ENCODE measurements at places on chromosomes 2 and 18.
A peak's percentile ranks its signal among the peaks of the same experiment; 100 is the strongest.

DNA sequence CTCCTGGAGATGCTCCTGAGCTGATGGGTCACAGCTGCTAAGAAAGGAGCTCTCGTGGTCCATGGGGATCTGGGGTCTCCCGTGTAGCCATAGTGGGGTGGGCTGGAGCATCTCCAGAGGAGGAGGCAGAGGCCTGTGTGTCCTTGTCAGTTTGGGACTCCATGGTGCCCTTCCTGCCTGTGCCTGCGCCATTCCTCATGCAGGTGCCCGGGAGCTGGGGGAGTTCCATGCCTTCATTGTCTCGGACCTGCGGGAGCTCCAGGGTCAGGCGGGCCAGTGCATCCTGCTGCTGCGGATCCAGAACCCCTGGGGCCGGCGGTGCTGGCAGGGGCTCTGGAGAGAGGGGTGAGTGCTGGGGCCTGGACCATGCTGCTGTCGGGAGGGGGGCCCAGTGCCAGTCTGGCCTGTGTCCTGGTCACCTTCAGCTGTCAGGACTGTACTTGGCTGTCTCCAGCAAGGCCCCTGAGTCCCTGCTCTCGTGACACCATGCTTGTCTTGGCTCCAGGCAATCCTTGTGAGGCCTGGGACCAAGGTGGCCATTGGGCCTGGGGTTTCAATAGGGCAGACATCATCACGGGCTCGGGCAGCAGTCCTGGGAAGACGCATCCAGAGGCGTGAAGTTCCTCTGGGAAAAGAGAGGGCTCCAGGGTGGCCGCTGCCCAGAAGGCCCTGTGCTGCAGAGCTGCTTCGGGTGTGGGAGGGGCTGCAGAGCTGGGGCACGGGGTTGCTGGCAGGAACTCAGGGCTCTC is 7.3 kb downstream of the CAPN10 start:
- no peak for DNase-seq

DNA sequence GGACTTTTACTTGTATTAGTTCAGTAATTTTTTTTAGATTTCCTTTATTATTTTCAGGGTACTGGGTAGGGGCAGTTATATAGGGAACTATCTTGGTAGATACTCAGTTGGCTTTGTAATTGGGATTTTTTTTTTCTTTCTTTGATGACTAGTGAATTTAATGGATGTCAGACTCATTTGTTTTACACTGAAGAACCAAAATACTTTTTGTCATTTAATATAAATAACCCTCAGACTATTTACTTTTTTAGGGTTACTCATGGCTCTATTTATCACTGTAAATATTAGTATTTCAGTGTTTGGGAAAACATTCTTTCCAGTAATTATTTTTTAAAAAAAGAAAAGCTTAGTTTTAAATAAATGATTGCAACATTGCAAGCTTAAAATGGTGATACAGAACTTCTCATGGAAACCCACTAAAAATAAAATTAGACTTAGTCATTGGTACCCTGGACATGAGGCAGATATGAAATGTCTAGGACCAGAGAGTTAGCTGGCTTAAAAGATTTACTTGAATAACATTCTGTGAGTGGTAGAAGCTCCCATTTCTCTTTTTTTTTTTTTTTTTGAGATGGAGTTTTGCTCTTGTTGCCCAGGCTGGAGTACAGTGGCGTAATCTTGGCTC is 74.4 kb upstream of the CYP20A1 start:
- DNase-seq: no peak

DNA sequence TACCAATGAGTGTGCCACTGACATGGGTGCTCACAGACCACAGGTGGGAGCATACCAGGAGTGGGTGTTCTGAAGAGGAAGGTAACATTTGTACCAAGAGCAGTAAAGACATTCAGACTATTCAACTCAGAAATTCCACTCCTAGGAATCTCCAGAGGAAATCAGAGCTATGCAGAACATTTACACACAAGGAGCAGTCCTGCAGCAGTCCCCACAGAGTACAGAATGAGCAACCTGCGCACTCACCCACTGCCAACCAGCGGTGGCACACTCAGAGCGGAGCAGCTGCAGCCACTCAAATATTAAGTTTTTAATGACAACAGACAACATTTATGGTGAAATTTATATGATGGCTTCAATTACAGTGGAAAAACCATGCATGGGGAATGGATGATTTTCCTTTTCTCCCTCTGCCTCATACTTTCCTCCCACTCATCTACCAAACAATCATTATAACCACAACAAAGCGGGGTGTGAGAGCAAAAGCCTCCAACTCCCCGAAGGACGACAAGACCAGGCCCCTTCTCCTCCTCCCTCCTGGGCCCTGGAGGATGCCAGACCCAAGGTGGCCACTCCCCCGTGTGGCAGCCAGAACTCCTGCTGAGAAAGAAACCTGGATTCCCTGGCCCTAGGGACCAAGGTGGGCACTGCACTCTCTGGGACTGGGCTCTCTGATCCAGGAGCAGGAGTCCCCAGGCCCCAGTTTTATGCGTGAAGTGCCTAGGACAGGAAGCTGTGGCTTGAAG is 5.4 kb downstream of the HS6ST1 start:
- DNase-seq: peak; percentile 76

DNA sequence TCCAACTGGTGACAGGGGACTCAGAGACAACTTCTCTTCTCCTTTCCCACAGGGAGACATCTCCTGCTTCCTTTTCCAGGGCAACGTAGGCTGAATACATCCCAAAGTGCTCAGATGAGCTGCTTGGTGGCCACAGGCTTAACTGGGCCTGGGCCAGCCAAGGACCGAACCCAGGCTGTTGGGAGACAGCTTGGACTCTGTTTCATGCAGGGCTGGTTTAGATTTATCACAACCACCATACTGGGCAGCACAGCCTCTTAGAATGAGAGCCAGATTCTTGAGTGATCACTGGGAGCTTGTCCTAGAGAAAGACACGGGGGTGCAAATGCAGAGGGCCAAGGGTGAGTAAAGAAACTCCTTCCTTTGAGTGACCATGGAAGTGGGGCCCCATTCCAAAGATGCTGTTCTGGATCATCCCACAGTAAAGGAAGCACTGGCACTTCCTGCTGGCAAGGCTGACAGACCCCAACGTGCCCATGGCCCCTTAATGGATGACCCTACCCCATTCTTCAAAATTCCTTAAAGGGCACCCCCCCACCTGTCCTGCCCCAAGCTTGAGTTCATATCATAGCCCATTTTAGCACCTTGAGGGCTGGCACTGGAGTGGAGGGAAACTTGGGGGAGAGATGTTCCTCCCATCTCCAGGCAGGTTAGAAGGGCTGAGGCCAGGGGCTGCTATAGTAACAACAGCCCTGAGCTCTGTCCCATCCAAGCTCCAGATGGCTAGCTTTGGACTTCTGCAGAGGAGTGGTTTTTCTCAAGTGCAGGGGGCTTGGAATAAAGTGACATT is 84.1 kb downstream of the CAPN13 start:
- peak; percentile 43 for DNase-seq

GRCh38 chr2:23601301-23601965 is 216.5 kb downstream of the KLHL29 start:
- DNase-seq: no peak
